Activated naive CD4-positive, alpha-beta T cell treated with Interleukin-2 at 50 U/mL for 16 hours (primary cell): ENCODE measurements at places on chromosomes 7 and 10.
A peak's percentile ranks its signal among the peaks of the same experiment; 100 is the strongest.

GRCh38 chr10:114662646-114663217, 4.7 kb upstream of the ABLIM1 start:
- DNase-seq, result no peak

DNA sequence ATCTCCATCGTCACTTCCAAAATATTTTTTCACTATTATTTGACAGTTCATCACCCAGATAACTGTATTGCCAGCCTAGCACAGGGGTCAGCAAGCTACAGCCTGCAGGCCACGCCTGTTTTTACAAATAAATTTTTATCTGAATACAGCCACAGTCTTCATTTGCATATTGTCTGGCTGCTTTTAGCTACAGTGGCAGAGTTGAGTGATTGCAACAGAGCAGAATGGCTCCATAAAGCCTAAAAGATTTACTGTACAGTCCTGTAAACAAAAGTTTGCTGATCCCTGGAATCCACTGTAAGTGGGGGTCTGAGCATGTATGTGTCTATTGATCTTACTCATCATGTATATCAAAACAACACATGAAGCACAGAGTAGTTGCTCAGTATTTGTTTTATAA, 45.9 kb upstream of the GNAI1 start:
- DNase-seq, result no peak

DNA sequence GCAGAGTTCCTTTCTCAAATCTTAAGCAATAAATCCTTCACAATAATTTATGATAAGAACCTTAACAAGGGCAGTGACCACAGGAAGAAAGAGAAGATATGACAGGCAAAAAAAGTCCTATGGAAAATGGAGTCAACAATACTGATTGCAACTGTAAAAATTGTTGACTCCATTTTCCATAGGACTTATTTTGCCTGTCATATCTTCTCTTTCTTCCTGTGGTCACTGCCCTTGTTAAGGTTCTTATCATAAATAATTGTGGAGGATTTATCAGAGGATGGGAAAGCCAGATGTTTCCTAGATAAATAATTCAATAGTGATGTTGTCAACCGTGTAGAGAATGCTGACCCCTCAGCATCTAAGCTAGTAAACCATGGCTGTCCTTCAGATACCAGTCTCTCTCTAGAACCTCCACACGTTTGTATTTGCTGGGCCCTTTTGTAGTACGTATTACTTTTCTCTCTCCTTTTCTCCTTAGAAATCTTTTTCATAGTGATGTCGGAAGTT, 172.6 kb upstream of the BET1 start:
- DNase-seq, result no peak

- DNase-seq, result no peak
Observed at GRCh38 chr10:22837771-22838170, 90.1 kb upstream of the ARMC3 start.

DNA sequence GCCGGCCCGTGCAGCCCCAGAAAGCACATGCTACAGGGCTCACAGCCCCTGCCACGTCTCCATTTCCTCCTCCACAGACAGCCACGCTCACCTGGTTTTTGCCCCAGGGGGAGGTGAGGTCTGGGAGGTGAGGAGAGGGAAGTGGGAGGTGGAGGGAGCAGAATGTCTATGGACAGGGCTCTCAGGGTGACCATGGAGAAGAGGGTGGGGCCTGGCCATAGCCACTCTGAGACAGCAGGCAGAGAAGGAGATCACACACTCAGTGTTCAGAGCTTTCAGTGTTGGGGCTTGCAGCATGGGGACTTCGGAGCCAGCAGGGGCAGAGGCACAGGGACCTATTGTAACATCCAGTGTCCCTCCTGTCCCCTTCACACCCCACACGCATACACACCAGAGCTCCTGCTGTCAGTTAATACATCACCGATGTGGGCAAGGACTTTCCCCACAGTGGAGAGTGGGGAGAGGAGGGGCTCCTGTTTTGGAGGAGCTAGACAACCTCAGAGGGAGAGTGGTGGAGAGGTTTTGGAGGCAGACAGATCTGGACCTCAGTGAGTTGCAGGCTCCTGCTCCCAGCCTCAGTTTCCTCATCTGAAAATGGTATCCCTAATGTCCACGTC, 14.4 kb downstream of the WDFY4 start:
- DNase-seq, result no peak

DNA sequence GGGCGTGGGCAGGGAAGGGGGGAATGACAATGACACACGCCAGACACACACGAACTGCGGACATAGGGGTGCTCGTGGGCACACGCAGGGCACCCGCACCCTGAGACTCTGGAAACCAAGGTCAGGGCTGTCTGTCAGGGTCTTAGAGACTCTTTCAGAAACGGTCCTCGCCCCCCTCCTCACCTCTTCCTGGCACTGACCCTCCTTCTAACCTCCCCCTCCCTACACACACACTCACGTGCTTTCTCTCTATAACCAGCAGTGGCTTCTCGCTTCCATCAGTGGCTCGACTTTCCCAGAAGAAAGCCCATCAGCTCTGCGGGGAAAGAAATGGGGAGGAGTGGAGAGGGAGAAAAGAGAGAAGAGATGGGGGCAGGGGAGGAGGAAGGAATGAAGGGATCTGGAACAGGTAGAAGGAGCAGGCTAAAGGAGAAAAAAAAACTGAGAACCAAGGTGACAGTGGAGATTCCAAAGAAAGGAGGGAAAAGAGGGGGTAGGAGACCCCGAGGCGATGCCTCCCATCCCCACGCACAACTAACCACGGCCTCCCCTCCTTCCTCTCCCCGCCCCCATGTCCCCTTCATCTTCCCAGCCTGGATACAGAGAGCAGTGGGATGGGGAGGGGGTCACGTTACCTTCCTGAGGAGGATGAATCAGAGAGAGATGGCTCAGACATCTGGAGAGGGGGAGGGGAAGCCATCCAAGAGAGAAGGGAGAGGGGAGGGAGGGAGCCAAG, 1.7 kb upstream of the VGF start:
- no peak for DNase-seq

GRCh38 chr7:36314491-36314890, 75.2 kb upstream of the ANLN start:
- DNase-seq, result no peak

GRCh38 chr10:93494494-93494893, 1.9 kb upstream of the CEP55 start:
- DNase-seq, result no peak

GRCh38 chr10:90195288-90195840, 494.0 kb downstream of the KIF20B start:
- no peak for DNase-seq

GRCh38 chr10:125742465-125742864, 23.0 kb downstream of the EDRF1 start:
- no peak for DNase-seq

- no peak for DNase-seq
Observed at GRCh38 chr7:75771224-75771623, 787 bp downstream of the CCL26 start.

DNA sequence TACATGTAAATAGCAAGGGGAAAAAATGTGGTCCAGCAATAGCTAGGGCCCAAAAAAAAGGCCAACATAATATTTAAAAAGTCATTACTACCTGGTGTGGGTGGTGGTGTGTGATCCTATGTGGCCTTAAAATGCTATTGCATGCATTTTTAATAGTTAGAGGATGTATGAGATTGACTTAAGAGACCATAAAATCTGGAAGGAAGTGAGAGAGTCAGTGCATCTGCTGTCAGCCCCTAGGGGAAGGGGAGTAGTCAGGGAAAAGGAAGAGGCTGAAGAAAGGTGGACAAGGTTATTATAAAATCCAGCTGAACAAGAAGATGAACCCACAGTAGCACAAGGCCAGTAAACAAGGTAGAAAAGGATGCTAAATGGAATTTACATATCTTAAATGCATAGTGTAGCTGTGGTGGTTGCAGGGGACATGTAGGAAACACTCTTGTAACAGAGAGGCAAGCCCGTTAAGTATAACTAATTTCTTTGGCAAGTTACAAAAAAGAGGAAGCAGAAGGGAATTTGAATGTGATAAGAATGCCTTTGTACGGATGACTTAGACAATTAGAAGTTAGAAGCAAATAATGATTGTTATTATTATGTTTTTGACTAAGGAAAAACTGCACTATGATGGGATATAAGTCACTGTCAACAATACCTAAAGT, 11.9 kb upstream of the NDUFA5 start:
- DNase-seq, result no peak

- DNase-seq, result no peak
Observed at GRCh38 chr10:89369156-89370105, 8.4 kb upstream of the IFIT1B start.

- no peak for DNase-seq
Observed at GRCh38 chr7:84950836-84951235, 236.0 kb downstream of the SEMA3D start.

- no peak for DNase-seq
Observed at GRCh38 chr7:81482600-81483186, 287.2 kb downstream of the HGF start.

DNA sequence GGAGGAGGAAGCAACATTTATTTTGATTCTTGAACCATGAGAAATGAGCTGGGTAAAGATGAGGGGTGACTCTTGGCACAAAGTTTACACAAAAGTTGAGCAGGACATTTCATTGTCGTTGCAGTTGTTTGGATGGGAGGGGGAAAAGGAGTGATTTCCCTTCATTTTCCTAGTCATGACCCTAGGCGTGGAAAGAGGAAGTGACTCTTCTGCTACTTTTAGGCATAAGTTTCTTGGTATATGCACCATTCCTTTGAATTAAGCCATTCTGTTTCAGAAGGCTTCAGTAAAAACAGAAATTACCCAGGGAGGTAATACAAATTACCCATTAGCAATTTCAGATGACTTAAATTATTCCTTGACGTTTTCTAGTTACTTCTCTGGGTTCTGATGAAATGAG, 113.9 kb upstream of the FAM171A1 start:
- DNase-seq, result no peak

DNA sequence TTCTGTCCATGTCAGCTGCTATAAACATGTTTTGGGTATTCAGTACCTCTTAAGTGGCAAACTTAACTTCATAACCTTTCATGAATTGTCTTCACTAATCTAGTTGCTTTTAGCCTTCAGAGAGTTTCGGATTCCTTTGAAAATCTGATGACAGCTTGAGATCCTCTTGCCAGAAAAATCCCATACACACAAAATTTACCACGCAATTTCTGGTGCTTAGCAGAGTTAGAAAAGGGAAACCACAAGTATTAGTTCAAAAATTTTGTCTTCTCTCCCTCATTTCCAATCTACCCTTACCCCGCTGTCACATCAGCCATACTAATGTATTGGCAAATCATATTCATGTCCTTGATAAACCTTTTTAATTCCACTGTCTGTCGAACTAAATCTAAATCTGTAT, 72.7 kb upstream of the TMEM106B start:
- no peak for DNase-seq

- DNase-seq, result no peak
Observed at GRCh38 chr10:24556750-24557742, 166.6 kb downstream of the ARHGAP21 start.

- DNase-seq, result no peak
Observed at GRCh38 chr10:21976739-21977138, 26.8 kb downstream of the DNAJC1 start.

DNA sequence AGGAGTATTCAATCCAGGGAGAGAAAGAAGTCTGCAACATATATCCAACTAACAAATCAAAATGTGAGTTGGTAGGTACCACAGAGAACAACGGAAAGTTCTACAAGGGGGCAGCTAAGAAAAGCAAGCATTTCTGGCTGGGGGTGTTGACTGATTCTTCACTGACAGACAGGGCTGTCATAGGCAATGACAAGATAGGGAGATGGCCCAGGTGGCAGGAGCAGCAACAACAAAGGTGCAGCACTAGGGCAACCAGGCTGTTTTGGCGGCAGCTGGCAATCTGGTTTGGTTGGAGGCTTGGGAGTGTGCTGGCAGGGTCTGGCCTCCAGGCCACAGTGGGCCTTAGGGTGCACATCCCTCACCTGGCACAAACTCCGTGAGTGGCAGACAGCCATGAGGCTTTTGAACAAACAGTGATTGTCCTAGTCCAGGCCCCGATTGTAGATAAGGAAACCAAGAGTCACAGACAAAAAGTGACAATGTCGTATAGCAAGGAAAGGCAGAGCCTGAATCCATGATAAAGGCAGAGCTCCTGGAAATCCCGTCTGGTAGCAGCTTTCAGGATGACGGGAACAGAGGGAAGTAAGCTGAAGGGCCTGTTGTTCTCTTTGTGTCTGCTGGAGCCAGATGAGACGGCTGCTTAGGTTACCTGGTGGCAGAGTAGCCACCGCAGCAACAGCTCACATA, 28.4 kb downstream of the DPCD start:
- DNase-seq, result no peak

DNA sequence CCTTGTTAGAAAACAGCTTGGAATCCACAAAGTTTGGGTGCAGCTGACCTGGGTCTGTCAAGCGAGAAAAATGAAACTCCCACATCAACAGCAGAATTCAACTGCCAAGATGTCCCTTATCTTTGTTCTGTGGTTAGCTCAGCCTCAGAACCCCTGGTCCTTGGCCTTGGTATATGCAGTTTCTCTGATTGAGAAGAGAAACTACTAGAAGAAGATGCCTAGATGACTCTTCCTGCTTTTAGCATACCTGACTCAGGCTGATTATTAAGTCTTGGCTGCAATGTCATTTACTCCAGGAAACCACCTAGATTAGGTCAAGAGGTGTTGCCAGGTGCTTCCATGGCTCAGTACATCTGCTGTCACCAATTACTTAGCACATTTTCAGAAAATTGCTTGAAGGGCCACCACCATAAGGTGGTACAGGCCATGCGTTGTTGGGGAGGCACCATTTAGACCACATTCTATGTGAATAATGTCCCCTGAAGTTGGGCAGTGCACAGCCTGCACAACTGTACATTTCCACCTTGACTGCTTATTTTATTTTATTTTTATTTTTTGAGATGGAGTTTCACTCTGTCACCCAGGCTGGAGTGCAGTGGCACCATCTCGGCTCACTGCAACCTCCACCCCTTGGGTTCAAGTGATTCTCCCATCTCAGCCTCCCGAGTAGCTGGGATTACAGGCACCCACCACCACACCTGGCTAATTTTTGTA, 59.4 kb upstream of the ZNF438 start:
- DNase-seq, result no peak

DNA sequence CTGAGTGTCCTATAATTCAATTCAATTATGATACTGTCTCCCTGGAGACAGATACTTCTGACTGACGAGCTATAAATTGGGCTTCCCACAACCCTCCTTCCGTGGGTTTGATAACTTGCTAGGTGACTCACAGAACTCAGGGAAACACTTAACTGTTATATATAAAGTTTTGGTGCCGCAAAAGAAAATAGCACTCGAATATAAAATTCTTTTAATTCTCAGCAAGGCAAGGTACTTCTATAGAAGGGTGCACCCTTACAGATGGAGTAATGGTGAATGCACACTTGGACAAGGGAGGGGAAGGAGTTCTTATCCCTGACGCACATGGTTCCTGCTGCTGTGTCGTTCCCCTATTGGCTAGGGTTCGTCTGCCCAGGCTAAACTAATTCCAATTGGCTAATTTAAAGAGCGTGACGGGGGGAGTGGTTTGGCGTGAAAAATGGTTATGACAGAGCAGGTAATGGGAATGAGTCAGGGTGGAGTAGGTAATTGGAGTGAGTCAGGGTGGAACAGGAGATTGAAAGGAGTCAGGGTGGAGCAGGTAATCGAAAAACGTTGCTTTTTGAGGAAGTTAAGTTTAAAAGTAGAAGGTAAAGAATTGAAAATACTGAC, 20.8 kb upstream of the GHITM start:
- DNase-seq, result no peak

- peak; percentile 85 for DNase-seq
Observed at GRCh38 chr10:119305860-119306513, 98.6 kb downstream of the GRK5 start.

- no peak for DNase-seq
Observed at GRCh38 chr7:36667007-36667745, 57.1 kb downstream of the AOAH start.
